ENCODE measurements at places on chromosomes 13 and 19. TPM values are rescaled to one million over a fixed set of nuclear protein-coding genes. Genes with fewer than 3 reads are reported as not detected.
A peak's percentile ranks its signal among the peaks of the same experiment; 100 is the strongest.

- peaks cover 3% of the 10 kb centered on the region for H3K4me1 ChIP-seq
- DNase-seq = peak; percentile 71
- no peak overlapping the region for H3K4me3 ChIP-seq
- no peaks in the 10 kb centered on the region for H3K36me3 ChIP-seq
Measured at GRCh38 chr13:84645196-84646012, 763.1 kb upstream of the SLITRK1 start.

DNA sequence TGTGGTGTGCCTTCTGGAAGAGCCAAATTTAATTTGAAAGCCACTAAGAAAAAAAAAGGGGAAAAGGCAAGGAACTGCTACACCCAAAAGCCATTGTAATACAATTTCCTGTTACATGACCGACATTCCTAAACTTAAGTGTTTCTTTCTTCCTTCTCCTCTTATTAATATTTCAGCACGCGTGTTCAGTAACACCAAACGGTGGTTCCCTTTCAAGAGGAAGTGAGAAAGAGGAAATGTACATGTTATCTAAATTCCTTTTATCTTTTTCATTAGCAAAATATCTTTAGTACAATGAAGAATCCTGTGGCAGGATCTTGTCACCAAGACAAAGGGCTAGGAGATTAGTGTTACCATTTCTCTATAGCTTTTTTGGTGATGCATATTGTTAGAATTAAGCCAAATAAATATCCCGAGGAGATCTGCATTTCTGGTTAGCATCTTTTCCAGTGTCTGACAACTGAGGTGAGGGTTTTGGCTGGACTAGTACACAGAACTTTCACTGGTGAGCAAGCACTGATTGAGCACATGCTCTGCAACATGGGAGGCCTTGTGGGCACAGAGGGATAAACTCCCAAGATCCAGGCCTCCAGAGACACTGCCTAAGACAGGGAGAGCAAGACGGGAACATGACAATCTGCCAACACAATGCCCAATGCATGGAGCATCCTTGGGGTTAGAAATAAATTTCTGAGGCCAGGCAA lies 22.1 kb downstream of the LATS2 start:
- H3K36me3 ChIP-seq = peaks cover 30% of the 10 kb centered on the region
- H3K27me3 ChIP-seq = no peaks in the 10 kb centered on the region
- no peak for DNase-seq
- H3K4me1 ChIP-seq = peaks cover 36% of the 10 kb centered on the region
- H3K4me3 ChIP-seq = no peak overlapping the region
- no peak overlapping the region for H3K27ac ChIP-seq

DNA sequence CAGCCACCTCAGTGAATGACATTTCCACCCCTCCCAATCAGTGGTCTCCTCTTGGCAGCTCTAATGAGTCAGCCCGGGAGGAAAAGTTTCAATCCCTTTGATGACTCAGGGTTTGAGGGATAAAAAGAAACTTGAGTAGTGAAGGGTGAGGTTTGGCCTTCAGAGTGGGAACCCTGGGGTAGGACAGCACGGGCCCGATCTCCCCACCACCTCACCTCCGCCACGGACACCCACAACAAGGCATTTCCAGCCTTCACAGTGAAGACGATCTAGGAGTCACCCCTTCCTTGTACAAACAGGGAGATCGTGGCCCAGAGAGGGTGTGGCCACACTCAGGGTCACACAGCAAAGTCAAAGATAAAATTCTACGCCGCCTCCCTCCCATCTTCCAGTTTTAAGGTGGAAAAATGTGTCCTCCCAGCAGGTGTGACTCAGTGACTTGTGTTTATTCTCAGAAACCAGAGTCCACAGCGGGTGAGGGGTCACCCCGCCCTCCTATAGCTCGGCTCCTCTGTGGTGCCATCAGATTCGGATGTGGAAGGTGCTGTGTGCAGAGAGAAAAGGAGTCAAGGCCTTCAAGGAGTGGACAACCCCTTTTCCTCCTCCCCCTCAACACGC lies 12.3 kb downstream of the CIB3 start:
- H3K27me3 ChIP-seq = no peaks in the 10 kb centered on the region
- H3K27ac ChIP-seq = peak overlapping the region; percentile 54
- H3K4me1 ChIP-seq = peaks cover 8% of the 10 kb centered on the region

KL gene
- polyA plus RNA-seq = not detected

DNA sequence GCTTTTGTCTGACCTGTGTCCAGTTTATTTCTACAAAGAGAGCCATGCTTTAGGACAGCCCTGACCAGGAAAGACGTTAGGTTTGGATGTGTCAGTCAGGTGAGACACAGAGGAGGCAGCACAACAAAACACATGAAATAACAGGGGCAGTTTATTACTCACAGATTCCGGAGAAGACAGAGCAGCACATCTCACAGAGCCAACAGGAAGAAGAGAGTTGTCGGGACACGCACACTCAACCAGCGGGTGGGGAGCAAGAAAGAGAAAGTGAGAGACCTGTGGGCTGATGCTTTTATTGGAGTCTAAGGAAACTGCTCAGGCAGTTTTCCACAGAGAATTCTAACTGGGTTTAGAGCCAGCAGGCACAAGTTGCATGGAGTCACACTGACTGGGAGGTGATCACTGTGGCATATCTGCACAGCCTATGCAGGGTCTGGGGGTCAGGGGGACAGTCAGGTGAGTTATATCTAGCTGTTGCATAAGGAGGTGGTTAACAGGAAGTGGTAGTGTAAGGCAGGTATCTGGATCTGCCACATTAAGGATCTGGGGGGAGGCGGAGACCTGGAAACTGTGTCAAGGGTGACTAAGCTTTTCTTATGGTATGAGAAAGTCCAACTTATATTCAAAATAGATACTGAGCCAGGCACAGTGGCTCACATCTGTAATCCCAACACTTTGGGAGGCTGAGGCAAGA lies 24.1 kb upstream of the CEACAM20 start:
- H3K4me3 ChIP-seq = no peak overlapping the region
- H3K27ac ChIP-seq = no peak overlapping the region
- H3K27me3 ChIP-seq = no peaks in the 10 kb centered on the region
- peaks cover 2% of the 10 kb centered on the region for H3K4me1 ChIP-seq

CEACAM4 gene
- polyA plus RNA-seq = not detected

Data from IMR-90 (cell line).